Activated T-cell treated with anti-CD3 and anti-CD28 coated beads, Interleukin-2, amount 50 U/mL, for 72 hours (primary cell): ENCODE measurements at places on chromosomes 7 and 10.

DNA sequence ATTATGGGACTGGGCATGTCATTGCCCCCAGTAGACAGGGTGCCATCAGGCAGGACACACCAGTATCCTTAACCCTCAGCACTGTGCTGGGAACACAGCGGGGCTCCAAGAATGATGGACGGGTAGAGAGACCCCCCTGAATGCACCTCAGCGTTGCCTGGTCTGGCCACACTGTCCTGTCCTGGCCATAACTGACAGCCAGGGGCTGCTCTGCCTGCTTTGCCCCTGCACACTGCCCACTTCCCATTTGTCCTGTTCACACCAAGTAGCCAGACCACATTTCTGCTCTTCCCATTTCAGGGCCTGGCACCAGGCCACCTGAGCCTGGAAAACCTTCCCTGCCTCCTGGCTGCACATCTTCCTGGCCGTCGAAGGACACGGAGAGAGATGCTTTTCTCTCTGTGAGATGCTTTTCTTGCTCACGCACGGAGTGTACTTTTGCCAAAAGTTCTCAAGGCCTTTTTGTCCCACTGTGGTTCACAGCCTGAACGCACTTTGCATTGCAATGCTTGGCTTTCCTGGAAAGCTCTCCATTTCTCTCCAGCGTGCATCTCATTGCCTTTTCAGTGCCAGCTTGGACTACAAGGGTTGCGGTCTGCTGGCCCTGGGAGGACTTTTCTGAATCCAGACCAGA lies 131.0 kb upstream of the EEPD1 start:
- no peak for DNase-seq

- DNase-seq, result no peak
These were observed 13.6 kb upstream of the STAMBPL1 start for GRCh38 chr10:88866454-88866853.

GRCh38 chr10:133090101-133090500 lies 2.4 kb downstream of the ADGRA1 start:
- no peak for DNase-seq

GRCh38 chr10:61263518-61263917 lies 189.7 kb downstream of the TMEM26 start:
- no peak for DNase-seq

DNA sequence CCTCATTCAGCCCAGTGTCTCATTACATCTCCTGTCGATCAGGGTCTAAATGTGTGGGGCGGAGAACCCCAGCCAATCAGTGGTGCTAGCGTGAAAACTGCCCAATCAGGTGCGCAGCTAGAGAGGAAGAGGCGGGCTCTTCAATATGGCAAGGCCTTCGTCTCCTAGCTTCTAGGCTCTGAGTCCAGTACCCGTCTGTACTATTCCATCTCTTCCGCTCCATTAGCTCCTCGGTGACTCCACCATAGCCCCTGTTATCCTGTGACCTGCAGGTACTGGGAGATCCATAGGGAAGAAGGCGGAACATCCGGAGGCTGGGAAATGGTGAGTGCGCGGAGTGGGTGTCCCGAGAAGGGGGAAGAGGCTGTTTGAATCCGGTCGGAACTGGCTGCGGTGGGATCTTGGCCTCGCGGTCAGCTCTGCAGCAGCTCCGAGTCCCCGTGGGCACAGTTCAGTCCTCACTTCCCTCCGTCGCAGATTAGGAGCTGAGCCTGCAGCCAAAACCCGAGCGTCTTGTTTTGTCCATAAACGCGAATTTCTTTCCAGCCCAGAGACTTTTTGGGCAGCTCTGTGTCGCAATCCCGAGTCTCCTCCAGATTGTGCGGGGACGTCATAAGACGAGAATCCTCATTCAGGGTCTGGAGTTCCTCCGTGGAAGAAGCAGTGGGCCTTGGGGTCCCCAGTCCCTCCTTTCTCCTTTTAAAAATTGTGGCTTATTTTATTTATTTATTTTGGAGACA lies at the start of gene ZNF727:
ZNF727 (plus strand) TSS at position 134 of the 740 bp plus-strand sequence; CDS start at position 322, 188 bp downstream.
- DNase-seq, result no peak

DNA sequence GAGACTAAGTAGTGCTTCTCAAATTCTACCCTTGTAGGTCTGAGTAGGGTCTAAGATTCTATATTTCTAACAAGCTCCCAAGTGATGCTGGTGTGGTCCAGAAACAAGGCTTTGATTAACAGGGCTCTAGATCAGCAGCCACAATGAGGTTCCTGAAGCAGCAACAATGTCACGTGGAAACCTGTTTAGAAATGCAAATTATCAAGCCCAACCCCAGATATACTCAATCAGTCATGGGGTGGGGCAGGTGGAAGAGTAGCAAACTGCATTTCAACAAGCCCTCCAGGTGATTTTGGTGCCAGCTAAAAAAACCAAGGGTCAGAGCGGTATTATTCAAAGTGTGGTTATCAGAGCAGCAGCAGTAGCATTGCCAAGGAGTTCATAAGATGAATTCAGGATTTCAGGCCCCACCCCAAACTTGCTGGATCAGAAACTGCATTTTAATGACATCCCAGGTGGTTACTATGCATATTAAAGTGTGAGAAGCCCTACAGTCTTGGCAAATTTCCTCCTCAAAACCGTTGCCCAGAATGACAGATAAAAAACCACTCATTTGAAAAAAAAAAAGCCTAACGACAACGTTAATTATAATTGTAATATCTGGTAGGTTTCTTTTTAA lies 199.2 kb downstream of the AHR start:
- no peak for DNase-seq

DNA sequence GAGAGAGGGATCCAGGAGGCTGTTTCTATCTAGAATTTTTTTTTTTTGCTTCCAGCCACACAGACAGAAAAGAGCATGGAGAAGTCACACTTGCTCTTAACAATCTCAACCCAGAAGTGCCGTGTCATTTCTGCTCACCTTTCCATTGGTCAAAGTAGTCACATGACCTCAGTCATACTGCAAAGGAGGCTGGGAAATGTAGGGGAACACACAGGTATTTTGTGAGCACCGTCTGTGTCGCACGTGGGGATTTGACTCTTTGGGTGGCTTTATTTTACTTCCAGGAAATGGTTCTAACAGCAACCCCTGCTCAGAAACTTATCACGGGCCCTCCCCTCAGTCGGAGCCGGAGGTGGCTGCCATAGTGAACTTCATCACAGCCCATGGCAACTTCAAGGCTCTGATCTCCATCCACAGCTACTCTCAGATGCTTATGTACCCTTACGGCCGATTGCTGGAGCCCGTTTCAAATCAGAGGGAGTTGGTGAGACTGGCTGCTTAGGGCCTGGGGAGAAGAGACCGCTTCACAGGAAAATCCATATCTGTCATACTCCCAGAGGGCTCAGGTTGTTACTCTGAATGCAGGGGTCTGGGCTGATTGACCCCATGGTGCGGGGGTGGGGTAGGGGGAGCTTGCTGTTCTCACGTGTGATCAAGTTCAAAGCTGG lies 13.1 kb upstream of the CPA1 start:
- DNase-seq, result no peak

- peak; percentile 86 for DNase-seq
These were observed 34.1 kb downstream of the NET1 start for GRCh38 chr10:5446390-5446926.

DNA sequence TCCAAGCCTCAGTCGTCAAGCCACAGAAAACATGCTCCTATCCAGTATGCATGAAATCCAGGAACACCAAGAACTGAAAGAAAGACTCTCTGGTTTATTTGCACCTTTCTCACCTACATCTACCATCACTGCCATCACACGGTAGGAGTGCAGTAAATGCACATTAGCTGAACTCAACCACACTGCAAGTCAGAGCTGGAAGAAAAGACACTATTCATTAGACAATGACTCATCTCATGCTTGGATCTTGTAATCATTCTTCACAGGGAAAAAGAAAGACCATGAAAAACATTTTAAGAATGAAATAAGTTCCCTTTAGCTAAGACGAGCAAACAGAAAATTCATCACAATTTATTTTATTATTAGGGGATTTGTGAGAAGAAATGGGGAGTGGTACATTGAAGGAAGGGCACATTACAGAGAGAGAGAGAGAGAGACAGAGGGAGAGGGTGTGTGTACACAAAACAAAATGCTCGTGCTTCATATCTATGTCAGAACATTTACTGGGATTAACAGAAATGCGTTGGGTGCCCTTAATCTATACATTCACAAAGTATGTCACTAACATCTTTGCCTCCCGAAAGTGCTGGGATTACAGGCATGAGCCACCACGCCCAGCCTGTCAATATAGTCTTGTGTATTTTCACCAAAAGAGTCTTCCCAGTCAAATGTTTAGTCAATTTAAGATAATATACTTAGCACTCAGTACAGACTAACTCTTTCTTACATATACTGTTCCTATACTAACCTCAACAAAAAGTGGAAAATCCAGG lies 324.9 kb downstream of the PARD3 start:
- no peak for DNase-seq

DNA sequence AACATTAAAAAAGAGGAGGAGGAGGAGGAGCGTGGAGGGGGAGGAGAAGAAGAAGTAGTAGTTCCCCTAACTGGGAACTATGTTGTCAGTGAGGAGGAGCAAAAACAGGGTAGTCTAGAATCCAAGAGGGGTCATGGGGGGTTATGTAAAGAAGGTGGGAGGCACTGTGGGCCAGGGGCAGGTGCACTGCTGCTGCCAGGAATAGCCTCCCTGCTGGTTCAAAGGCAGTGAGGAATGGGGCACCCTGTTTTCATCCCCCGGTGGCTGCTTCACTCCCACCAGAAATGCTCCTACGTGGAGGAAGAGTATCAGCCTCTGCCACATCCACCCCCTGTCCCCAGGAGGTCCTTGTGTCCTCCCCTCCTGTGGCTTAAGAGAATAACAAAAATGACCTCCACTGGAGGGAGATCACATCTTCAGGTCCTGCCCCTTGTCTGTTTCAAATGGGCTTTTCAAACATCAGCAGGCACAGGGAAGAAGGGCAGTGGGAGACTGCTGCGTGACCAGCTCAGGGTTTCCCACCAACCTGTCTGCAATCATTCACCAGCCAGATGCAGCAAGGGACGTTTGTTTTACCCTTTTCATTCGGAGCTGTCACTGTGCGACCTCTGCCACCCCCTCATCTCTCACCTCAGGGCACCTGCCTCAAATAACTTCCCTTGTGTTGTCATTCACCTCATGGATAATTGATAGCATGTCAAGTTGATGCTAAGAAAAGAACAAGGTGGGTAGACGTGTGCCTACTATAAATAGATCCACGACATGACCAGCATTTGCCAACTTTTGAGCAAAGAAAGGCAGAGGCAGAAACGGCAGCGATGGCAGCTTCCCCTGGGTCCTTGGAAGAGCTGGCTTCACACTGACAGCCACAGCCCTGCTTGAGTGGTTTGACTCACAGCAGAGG lies 92.6 kb downstream of the DGKI start:
- no peak for DNase-seq

DNA sequence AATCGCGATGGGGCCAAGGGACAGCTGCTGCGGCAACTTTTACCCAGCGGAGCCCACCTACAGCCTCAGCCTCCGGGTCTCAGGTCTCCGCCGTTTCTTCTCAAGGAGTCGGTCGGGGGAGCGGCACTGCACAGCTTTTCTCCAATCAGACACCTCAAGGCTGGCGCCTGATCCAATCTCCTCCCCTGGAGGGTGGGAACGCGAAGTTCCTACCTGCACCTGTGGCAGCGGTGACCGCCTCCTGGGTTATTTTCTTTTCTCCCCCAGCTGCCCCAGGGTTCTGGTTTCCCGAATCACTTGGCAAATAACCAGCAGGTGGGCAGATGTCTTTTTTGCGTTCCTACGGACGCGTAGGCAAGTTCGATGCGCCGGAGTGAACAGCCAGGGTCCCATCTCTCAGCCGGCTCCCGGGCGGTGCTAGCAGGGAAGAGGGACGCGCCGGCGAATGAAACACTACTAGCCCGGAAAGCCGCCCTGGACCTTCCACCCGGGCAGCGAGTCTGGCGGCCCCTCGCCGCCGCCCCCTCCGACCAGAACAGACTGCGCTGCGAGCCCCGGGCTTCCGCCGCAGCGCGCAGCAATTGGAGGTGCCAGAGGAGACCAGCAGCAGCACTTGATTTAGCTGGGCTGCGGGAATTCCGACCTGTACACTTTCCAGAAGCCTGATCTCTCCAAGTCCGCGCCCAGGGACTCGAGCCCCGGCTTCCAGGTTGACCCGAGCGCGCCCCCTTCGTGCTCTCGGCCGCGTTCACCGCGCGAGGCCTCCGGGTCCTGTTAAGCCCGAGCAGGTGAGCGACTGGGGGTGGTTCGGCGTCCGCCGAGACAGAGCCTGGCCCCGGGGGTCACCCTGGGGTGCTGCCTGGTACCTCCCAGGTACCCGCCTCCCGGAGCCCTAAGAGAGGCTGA lies at the start of gene PRR15:
PRR15 (plus strand) TSS at position 246 of the 906 bp plus-strand sequence. CDS start 2,495 bp downstream, outside the sequence.
- peak; percentile 24 for DNase-seq

- no peak for DNase-seq
These were observed 110.3 kb downstream of the LRRC4 start for GRCh38 chr7:127920787-127921438.

DNA sequence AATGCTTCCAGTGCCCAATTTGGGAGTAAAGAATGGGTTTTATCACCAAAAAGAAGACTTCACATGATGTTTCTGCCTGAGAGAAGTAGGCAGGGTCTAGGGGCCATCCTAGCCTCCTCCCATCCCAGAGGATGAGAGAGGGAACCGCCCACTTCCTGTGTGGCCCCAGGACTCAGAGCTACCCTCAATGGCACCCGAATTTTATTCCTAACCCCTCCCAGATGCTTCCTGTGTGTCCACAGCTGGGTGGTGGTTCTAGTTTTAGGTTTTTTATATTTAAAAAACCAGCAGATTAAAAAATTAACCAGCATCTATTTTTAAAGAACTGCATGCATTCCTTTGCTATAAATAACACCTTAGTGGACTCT lies 583.5 kb downstream of the PTPRN2 start:
- DNase-seq, result no peak

- DNase-seq, result no peak
These were observed 26.0 kb downstream of the AMZ1 start for GRCh38 chr7:2713978-2714377.

DNA sequence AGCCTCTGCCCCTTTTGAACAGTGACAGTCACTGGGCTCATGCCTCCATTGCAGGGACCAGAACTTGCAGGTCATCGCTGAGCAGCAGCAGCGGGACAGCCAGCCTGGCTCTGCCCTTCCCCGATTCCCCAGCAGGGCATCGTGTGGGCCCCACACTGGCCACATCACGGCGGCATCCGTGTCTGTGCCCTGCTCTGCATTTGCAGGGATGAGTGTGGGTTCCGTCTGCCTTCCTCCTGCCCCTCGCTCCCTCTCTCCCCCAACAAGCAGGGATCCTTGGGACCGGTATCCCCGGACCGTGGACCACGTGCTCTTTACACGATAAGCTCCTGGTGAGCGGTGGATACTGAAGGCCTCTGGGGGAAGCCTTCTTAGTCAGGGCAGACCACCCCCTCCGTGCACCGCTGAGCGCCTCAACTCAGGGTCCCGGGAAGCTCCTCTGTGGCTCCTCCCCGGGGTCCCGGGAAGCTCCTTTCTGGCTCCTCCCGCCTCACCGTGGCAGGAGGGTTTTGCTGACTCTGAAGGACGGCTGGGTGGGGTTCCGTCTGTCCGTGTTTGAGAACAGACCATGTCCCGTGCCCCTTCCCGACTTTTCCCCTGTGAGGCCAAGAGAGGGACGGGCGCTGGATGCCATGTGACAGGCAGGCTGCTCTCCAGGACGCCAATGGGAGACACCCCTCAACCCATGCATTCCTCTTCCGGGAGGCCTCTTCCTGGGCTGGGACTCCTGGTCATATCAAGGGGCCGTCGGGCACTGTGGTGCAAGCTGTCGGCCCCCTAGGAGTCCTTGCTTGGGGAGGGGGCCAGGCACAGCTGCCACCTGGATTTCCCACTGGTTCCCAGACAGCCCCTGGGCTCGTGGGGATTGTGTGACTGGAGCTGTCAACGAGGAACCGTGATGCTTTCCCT lies 23.5 kb upstream of the NKX6-2 start:
- no peak for DNase-seq
